ENCODE measurements at places on chromosomes 2 and 18.

- no peak for DNase-seq
Measured at GRCh38 chr18:49178321-49178720, 227.6 kb upstream of the SMAD7 start.

DNA sequence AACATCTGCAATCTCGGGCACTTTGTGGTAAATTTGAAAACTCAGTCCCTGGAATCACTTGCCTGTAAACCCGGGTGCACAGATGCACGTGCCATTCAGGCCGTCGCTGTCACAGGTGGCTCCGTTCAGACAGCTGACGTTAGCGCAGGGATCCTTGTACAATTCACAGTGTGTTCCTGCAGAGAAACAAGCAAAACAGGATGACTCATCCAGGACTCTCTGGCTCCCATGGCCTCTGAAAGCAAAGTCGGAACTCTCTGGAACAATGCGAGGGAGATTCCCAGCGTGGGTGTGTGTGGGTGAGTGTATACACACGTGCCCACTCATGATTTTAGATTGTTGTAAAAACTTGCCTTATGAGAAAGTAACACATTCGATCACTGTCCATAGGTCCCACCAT, 136.1 kb upstream of the PID1 start:
- no peak for DNase-seq

GRCh38 chr18:71798986-71799673, 745.0 kb downstream of the CBLN2 start:
- DNase-seq, result no peak

- no peak for DNase-seq
Measured at GRCh38 chr2:157076526-157077161, 180.9 kb upstream of the GALNT5 start.

DNA sequence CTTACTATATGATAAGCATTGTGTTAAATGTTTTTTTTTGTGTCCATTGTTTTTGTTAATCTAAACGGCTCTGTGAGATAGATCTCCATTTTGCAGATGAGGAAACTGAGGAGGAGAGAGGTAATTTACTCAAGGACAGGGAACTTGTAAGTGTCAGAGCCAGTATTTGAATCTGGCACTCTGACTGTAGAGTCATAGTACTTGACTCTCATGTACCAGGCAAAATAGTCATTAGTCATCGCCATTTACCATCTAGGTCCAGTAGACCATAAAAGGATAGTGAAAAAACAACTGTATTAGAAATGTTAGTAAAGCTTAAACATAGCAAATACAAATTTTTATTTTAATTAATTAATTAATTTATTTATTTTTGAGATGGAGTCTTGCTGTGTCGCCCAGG, 4.8 kb downstream of the PSMD14 start:
- DNase-seq, result no peak

- DNase-seq, result no peak
Measured at GRCh38 chr2:37005118-37005868, 39.0 kb upstream of the STRN start.

GRCh38 chr2:239285932-239286230, 114.9 kb downstream of the HDAC4 start:
- DNase-seq, result no peak

- DNase-seq, result no peak
Measured at GRCh38 chr2:198315791-198316630, 511.6 kb downstream of the PLCL1 start.

- no peak for DNase-seq
Measured at GRCh38 chr2:57725337-57725947, 321.2 kb upstream of the VRK2 start.

GRCh38 chr2:121804340-121804739, 48.9 kb downstream of the TSN start:
- DNase-seq, result no peak

- DNase-seq, result no peak
Measured at GRCh38 chr18:57210107-57210715, 63.3 kb downstream of the BOD1L2 start.

DNA sequence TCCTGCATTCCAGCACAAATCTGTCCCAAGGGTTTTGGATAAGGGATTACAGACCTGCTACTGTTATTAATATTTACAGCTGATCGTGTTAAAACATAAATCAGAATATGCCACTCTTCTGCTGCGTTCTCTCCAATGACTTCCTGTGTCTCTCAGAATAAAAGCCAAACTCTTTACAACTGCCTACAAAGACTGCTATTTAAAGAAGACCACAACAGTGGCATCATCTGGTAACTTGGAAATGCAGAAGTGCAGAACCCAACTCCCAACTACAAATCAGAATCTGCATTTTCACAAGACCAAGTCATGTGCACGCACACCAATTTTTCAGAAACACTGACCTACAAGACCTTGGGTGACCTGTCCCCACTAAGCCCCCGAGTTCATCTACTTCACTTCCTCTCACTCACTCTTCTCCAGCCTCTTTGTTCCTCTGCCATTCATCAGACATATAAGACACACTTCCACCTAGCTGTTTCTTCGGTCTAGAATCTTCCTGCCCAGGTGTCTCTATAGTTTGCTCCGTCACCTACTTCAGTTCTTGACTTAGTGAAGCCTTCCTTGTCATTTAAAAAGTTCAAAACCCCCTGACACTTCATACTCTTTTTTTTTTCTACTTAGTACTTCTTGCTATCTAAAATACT, 36.0 kb downstream of the CHN1 start:
- no peak for DNase-seq

GRCh38 chr2:235390108-235390815, 103.6 kb upstream of the AGAP1 start:
- no peak for DNase-seq

DNA sequence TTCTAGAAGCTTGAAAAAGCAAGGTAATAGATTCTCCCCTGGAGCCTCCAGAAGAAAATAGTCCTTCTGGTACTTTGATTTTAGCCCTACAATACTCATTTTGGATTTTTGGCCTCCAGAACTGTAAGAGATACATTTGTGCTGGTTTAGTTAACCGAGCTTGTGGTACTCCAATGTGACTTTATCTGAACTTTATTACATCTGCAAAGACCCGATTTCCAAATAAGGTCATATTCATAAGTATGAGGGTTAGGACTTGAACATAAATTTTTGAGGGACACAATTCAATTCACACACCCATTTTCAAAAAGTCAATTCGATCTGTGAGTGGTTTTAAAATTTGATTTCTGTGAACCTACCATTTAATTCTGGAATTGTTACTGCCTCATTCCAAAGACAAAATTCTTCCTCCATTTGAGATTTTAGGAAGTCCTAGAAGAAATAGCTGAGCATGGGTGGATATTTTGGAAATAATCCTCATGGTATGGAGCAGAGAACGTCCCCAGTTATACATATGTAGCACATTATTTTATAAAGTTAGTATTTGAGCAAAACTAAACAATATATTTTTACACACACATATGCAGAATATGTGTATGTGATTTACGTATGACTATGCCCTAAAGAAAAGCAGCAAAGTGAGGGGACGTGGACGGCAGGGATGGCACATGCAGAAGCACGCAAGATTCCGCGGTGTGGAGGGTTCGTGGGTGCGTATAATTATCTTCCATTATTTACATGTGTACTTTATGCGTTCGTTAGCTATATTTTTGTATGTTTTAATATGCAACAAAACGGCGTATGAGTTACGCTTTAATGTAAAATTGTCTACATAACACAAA, 905 bp upstream of the NUP35 start:
- DNase-seq, result no peak

DNA sequence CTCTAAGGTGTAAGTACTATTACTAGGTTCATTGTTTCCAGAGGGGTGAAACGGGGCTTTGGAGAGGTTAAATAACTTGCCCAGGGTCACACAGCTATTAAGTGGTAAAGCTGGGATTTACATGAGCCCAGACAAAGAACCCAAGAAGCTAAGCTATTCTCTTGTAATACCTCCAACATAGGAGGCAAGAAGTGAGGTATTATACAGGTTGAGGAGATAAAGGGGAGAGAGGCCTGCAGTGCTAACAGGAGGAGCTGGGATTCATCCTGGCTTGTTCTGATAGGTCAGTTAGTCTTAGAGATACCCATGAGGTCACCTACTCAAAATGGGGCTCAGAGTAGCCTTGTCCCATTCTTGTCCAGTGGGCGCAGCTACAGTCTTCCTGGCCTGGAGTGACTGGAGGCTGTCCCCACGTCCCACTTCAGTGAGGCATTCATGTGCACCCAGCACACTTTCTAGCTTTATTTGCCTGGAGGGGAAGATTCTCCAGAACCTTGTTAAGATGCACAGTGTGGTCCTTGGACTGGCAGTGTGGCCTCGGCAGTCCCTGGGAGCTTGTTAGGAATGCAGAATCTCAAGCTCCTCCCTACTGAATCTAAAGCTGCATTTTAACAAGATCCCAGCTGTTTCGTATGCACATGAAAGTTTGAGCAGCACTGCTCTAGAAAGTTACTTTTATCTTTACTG, 63.5 kb downstream of the MEIS1 start:
- no peak for DNase-seq

- no peak for DNase-seq
Measured at GRCh38 chr2:37365669-37366068, 21.2 kb downstream of the QPCT start.

GRCh38 chr2:14433946-14434495, 198.5 kb upstream of the LRATD1 start:
- DNase-seq, result no peak

DNA sequence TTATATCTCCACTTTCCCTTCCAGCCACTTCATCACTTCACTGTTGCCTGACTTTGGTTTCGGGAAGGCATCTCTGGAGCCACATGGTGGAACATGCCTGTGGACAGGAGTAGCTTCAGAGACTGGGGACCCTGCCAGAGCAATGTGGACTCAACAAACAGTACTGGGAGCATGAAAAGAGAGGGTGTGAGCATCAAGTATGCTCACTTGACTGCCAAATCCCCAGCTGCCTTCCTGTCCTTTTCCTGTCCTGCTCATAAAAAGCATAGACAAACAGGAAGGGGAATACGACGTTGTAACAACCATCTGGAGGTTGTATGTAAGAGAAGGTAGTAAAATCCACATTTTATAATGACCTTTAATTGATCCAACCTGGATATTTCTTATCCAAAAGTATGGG, 61.3 kb upstream of the CSRNP3 start:
- no peak for DNase-seq

DNA sequence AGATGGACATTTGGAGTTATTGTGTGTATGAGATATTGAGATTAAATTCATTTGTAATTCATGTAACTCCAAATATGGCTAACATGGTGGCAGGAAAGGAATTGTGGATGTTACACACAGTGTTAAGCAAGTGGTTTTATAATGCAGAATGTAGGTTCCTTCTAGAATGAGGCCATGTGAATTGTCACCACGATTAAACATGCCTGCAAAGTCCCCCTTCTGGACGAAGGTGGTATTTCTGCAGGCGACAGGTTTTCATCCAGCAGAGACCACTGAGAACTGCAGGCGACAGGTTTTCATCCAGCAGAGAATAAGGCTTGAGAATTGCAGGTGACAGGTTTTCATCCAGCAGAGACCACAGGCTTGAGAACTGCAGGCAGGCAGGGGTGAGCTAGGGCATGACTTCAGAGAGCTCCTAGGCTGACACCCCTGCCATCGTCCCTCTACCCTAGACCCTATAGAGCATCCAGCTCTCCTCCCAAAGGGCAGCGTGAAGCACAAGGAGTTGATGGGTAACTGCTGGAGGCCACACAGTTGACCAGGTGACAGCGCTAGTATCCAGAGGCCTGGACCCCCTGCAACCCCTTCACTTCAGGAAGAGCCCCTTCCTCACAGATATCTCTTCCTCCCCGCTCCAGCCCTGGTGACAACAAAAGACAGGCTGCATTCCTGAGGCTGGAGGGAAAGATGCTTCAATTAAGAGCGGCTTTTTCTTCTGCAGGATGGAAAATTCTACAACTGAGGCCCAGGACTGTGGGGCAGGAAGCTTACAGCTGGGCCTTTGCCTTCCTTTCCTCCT, 175.8 kb downstream of the LOXHD1 start:
- peak; percentile 15 for DNase-seq

GRCh38 chr2:177171418-177171865, 41.2 kb upstream of the HNRNPA3 start:
- DNase-seq, result no peak

DNA sequence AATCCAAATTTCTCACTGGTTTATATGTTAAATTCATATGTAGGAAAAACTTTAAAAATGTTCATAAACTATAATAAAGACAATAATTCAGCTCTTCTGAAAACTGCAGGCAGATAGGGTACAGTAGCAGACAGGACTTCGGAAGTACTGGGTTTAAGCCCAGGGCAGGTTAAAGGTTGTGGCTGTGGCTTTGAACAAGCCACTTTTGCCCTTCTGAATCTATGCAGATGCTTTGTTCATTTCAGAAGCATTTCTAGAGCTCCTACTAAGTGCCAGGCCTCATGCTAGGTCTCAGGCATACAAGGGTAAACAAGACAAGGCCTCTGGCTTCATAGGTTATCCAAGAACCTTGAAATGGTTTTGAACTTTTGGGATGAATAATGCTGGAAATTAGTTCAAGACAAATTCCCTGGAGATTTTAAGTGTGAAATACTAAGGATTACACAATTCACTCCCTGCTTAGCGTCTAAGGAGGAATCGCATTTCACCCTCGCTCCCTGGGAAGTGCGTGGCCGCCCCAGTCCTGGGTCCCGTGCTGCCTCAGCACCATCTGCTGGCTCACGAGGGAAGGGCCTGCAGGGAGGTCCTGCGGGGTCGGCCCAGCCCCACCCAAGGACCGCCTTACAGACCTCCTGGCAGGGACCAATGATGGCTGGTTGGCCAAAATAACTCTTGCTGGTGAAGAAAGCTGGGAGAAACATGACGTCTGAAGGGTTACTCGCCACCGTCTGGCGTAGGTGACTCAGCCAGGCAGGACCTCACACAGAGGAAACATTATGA, 67.7 kb upstream of the L3MBTL4 start:
- peak; percentile 0 for DNase-seq

DNA sequence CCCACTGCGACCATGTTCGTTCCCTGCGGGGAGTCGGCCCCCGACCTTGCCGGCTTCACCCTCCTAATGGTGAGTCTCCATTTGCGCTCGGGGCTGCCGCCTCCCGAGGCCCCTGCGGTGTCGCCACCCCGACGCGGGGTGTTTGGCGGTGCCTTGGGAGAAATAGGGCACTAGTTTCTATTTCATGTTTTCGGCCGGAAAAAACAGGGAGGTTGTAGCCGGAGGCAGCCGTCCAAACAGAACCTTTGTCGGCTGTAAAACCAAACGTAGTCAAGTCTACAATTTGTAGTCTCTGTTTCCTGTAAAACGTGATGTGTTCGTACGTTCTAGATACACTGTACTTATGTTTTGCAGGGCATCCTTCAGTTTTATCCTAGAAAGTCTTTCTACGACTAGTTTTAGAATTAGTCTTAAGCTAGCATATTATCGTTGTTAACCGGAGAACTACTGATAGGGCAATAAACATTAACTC, 290 bp downstream of the PSMG2 start:
- DNase-seq, result no peak

DNA sequence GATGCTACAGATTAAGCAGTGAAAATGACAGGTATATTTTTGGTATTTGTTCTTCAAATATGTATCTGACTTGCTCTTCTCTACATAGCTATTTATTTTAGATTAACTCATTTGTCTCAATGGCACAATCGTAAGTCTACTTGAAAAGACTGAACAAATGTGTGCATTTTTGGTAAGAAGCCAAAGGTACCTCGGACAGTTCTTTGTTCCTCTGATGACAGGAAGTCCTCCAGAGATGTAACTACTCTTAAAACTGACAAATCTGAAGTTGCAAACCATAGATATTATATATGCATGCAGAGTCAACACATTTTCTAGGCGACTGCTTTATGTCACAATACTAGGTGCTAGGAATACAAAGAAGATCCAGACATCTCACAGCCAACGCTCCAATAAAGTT, 36.7 kb downstream of the NDUFAF7 start:
- DNase-seq, result no peak

Measured in stimulated activated CD4-positive, alpha-beta T cell treated with anti-CD3 and anti-CD28 coated beads, TNF-alpha, amount 100 ng/mL, for 48 hours (primary cell).